ENCODE measurements at places on chromosomes 13 and 19.

- DNase-seq: no peak
Observed at GRCh38 chr13:50320271-50320862, 305.1 kb downstream of the KCNRG start.

- DNase-seq: no peak
Observed at GRCh38 chr19:52622261-52622660, 15.9 kb downstream of the ZNF83 start.

- no peak for DNase-seq
Observed at GRCh38 chr13:74695021-74695800, 561.0 kb upstream of the KLF12 start.

- DNase-seq: no peak
Observed at GRCh38 chr13:73195091-73195490, 136.3 kb downstream of the KLF5 start.

DNA sequence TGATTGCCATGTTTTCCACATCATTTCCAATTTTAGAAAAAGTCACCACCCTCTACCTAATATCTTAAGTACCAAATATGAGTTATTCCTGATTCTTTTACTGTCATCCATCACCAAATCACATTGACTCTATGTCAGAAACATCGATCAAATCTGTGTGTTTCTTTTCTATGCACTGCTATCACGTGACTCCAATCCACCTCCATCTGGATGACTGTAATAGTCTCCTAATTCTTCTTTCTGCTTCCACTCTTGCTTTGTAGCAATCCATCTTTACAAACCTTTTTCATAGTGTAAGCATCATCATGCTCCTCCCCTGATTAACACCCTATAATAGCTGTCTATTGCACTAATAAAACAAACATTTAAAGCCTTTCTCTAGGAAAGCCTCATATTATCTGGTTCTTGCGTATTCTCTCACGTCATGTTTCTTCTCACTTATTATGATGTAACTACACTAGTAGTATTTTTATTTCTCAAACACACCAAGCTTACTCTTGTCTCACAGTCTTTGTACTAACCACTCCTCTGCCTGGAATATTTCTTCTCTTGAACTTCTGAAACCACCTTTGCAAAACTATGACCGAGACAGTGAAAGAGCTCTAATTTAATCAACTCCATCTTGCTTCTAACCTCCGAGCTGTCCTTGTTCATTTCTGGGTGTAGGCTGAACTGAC, 10.7 kb upstream of the FPR3 start:
- no peak for DNase-seq

DNA sequence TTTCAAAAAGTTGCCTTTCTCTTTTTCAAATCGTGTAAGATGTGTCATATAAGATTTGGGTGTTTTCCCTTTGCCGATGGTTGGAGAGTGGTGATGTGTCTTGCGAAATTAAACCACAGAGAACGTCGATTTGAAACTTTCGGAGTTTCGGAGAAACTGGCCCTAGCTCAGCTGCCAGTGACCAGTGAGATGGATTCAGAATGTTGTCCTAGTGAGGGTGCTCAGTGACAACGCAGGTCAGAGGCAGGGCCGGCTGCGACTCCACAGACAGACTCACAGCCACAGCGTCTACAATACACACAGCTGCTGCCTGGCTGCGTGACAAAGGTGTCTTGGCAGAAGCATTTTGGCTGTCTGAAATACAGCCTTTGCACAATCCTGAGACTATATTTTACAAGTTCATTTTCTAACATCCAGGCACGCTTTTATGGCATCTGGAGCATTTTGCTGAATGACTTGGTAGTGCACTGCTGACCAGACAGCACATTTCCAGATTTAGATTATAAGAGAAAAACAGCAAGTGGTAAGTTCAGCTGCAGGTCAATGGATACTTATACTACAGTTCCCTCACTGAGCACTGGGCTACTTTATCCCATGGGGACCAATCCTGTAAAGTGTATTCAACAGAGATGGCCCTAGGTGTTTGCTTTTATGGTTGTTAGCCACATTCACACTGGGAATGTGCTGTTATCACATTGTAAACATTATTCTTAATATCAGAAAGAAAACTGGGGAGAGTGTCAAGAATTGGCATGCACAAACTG, 207.5 kb downstream of the KCNRG start:
- DNase-seq: no peak

Data from stimulated activated CD8-positive, alpha-beta memory T cell treated with anti-CD3 and anti-CD28 coated beads, Interleukin-15, amount 100 ng/mL, for 4 hours (primary cell).